ENCODE measurements at places on chromosomes 4 and X.
A peak's percentile ranks its signal among the peaks of the same experiment; 100 is the strongest.

DNA sequence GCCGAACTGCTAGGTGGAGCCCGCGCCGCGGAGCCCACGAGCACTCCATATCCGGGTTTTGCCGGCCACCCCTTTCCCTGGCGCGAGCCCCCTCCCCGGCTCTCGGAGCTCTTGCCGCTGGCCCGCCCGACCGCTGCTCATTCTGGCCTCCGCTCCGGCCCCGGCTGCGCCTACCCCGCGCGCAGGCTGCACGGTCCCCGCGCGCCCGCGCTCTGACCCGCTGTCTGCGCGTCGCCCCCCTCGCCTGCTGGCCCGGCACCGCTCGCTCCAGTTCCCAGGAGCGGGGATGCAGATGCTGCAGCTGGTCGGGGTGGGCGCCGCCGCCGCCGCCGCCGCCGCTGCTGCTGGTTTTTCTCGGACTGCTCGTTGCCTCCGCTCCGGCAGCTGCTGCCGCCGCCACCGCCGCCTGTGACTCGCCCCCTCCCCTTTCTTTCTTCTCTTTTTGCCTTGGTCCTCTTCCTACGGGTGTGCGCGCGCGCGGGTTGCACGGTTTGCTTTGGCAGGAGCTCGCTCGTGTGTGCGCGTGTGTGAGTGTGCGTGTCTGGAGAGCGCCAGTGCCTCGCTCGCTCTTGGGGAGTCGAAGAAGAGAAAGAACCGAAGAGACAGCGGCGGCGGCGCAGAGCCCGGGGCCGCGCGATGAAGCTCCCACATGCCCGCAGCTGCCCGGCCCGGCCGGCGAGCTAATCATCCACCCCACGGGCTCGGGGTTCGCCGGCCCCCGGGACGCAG is at the start of gene ADGRL3:
Gene ADGRL3, plus strand, starts transcription at position 140 of the 729 bp plus-strand sequence.
- peak; percentile 51 for DNase-seq
- peaks cover 29% of the 10 kb centered on the region for H3K4me1 ChIP-seq
- peak within 1 kb of the TSS; percentile 23 for H3K27ac ChIP-seq
- H3K36me3 ChIP-seq, result no peaks in the 10 kb centered on the region
- H3K4me3 ChIP-seq, result peak within 1 kb of the TSS; percentile 67
- H3K27me3 ChIP-seq, result peaks cover 37% of the 10 kb centered on the region

GRCh38 chrX:1119275-1119674 is 93.2 kb downstream of the CRLF2 start:
- no peak for DNase-seq
- no peak overlapping the region for H3K27ac ChIP-seq
- no peaks in the 10 kb centered on the region for H3K36me3 ChIP-seq
- H3K4me3 ChIP-seq, result no peak overlapping the region

DNA sequence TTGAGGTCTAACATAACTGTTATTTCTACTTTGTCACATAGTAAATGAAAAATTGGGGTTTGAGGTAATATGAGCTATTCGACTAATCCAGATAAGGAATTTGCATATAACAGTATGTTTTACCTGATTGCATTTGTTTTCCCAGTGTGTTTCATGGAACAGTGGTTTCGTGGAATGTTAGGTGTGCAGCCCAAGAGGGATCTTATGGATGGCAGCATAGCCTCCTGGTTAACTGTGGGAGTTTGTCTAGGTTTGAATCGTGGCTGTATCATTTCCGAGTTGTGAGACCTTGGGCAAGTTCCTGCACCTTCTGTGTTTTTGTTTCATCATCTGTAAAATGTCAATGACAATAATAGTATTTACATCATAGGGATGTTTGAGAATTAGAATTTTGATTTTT is 7.9 kb downstream of the BMPR1B start:
- no peak for DNase-seq
- H3K4me3 ChIP-seq, result no peak overlapping the region
- no peak overlapping the region for H3K27ac ChIP-seq
- H3K27me3 ChIP-seq, result no peaks in the 10 kb centered on the region
- no peaks in the 10 kb centered on the region for H3K4me1 ChIP-seq

DNA sequence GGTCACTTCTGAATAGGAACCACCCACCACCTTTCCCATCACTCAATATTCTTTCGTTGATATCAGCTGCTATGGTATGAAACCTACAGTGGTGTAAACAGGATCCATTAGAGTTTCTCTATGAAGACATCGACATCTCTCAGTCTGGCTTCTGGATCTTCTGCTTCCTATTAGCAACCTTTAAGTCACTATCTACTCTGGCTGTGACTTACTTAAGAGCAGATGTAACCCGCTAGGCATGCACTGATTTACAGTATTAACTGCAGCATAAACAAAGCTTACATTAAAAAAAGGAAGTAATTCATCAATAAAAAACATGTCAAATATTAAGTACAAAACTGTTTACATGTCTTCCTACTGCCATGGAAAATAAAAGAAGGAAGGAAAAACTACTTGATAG is 96.4 kb downstream of the ANAPC10 start:
- no peaks in the 10 kb centered on the region for H3K36me3 ChIP-seq
- no peak overlapping the region for H3K4me3 ChIP-seq
- DNase-seq, result no peak
- no peaks in the 10 kb centered on the region for H3K27me3 ChIP-seq
- no peaks in the 10 kb centered on the region for H3K4me1 ChIP-seq
- H3K27ac ChIP-seq, result no peak overlapping the region

GRCh38 chr4:53067125-53067802 is 205.1 kb downstream of the RASL11B start:
- H3K36me3 ChIP-seq, result no peaks in the 10 kb centered on the region
- no peak overlapping the region for H3K27ac ChIP-seq
- no peaks in the 10 kb centered on the region for H3K4me1 ChIP-seq
- H3K4me3 ChIP-seq, result no peak overlapping the region

DNA sequence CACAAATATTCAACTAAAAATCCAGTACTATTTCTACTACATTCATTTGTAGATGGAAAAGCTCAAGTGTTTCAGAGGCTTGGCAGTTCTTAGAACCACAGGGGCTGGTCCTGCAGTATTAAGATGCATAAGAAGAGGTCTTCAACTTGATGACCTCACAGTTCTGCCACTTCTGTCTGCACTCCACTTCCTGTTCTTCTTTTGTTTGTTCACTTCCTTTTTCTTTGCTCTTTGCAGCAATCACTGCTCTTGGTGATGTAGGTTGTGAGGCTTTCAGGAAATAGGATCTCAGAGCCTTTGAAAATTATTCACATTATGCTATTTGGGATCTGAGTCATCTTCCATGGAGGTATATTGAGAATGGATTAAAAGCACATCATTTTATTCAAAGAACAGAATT is 602.0 kb upstream of the CPEB2 start:
- no peak for DNase-seq
- H3K4me1 ChIP-seq, result no peaks in the 10 kb centered on the region
- H3K36me3 ChIP-seq, result no peaks in the 10 kb centered on the region
- H3K27ac ChIP-seq, result no peak overlapping the region
- H3K4me3 ChIP-seq, result no peak overlapping the region

DNA sequence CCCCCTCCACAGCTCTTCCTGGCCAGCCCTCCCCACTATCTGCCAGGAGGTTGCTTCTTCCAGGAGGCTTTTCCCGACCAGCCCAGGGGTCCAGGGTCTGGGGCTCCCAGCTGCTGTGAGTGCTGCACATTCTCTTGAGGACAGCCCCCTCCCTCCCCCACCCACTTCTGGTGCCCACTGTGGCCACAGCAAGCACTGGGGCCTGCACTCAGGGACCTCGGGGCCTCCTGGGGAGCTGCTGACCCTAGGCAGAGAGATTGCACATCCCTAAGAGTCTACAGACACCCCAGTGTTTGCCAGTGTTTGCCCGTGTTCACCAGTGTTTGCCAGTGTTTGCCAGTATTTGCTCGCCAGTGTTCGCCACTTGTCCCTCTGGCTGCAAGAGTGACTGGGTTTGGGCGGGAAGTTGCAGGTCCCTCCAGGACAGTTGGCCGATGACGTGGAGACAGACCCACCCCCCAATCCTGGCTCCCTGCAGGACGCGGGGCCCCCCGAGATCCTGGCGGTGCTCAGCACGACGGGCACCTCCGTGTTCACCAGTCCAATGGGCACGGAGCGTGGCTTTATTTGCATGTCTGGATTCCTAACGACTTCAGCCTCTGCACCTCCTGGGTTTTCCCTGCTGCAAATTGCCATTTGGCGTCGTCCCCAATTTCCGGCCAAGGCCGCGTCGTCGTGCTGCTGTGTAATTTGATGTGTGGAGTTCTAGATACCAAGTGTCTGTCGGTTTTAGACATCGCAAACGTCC is 87.5 kb upstream of the NKX1-1 start:
- H3K36me3 ChIP-seq, result no peaks in the 10 kb centered on the region
- DNase-seq, result peak; percentile 46
- peaks cover 76% of the 10 kb centered on the region for H3K27me3 ChIP-seq
- no peaks in the 10 kb centered on the region for H3K4me1 ChIP-seq

DNA sequence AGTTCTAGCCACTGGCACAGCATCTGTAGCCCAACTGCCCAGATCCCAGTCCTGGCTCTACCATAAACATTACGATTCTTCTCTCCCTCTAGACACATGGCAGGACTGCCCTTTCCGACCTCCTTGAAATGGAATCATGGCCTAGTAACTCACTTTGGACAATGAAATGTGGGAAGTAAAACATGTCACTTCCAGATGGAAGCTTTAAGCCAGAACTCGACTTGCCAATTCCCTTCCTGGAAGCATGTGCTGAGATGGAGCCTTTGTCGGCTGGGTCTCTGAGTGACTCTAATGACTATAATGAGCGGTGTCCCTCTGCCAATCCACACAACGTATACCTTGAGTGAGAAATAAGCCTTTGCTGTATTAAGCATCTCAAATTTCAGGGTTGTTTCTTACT is 34.7 kb downstream of the SH3RF1 start:
- no peaks in the 10 kb centered on the region for H3K27me3 ChIP-seq
- no peaks in the 10 kb centered on the region for H3K36me3 ChIP-seq
- peaks cover 45% of the 10 kb centered on the region for H3K4me1 ChIP-seq
- no peak overlapping the region for H3K4me3 ChIP-seq
- DNase-seq, result no peak

GRCh38 chrX:44997888-44998287 is 124.9 kb downstream of the KDM6A start:
- no peak for DNase-seq
- peaks cover 18% of the 10 kb centered on the region for H3K4me1 ChIP-seq
- H3K27ac ChIP-seq, result no peak overlapping the region
- no peaks in the 10 kb centered on the region for H3K36me3 ChIP-seq

DNA sequence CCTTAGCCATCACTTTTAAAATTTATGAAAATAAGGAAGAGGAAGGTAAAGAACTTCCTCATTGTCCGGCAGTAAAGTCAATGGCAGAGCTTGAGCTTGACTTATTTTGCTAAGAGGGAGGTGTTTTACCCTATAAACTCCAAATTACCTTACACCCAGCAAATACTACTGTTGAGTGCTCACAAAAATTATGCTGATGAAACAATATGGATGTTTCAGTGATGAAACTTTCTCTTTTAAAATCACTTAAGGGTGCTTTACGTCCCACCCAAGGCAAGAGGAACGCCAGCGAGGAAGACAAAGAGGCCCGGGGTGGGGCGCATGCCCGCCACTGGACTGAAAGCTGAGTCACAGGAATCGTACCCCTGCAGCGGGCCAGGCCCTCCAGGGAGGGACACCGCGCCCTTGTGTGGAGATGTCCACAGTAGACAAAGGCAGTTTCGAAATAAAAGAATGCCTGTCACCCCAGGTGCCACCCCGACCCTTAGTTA is 560 bp upstream of the TMSB4X start:
- H3K27ac ChIP-seq, result peak overlapping the region; percentile 98
- peak overlapping the region; percentile 65 for H3K4me3 ChIP-seq
- H3K27me3 ChIP-seq, result no peaks in the 10 kb centered on the region
- DNase-seq, result peak; percentile 87
- peaks cover 11% of the 10 kb centered on the region for H3K4me1 ChIP-seq
- H3K36me3 ChIP-seq, result no peaks in the 10 kb centered on the region

GRCh38 chr4:102311407-102311806 is 33.9 kb downstream of the SLC39A8 start:
- no peak overlapping the region for H3K4me3 ChIP-seq
- H3K4me1 ChIP-seq, result peaks cover 3% of the 10 kb centered on the region
- H3K27ac ChIP-seq, result no peak overlapping the region
- DNase-seq, result no peak
- H3K36me3 ChIP-seq, result no peaks in the 10 kb centered on the region

- DNase-seq, result no peak
- H3K4me1 ChIP-seq, result peaks cover 35% of the 10 kb centered on the region
- peaks cover 3% of the 10 kb centered on the region for H3K27me3 ChIP-seq
- H3K4me3 ChIP-seq, result no peak overlapping the region
- no peaks in the 10 kb centered on the region for H3K36me3 ChIP-seq
- peak overlapping the region; percentile 14 for H3K27ac ChIP-seq
These were observed 512.6 kb upstream of the FAM241A start for GRCh38 chr4:111632641-111633151.

GRCh38 chrX:129123795-129124194 is 399.5 kb downstream of the SMARCA1 start:
- no peak overlapping the region for H3K4me3 ChIP-seq
- no peak overlapping the region for H3K27ac ChIP-seq
- H3K27me3 ChIP-seq, result no peaks in the 10 kb centered on the region

DNA sequence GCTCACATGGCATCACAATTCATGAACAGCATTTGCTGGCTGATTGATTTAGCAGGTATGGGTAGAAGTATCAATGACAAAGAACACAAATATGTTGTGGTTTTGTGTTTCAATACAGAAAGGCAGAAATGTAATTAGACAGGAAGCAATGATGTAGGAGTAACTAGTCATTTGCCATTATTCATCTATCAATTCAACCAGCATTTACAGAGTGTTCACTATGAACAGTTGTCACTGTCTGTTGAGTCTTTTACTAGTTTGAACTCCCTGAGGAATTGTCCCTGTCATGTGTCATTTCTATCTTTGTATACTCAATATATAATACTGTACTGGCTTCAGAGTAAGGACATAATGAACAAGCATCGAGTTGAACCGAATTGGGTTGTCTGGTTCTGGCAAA is 51.5 kb upstream of the ARHGAP24 start:
- H3K27me3 ChIP-seq, result no peaks in the 10 kb centered on the region
- H3K36me3 ChIP-seq, result no peaks in the 10 kb centered on the region
- no peak overlapping the region for H3K27ac ChIP-seq
- H3K4me1 ChIP-seq, result no peaks in the 10 kb centered on the region
- H3K4me3 ChIP-seq, result no peak overlapping the region

DNA sequence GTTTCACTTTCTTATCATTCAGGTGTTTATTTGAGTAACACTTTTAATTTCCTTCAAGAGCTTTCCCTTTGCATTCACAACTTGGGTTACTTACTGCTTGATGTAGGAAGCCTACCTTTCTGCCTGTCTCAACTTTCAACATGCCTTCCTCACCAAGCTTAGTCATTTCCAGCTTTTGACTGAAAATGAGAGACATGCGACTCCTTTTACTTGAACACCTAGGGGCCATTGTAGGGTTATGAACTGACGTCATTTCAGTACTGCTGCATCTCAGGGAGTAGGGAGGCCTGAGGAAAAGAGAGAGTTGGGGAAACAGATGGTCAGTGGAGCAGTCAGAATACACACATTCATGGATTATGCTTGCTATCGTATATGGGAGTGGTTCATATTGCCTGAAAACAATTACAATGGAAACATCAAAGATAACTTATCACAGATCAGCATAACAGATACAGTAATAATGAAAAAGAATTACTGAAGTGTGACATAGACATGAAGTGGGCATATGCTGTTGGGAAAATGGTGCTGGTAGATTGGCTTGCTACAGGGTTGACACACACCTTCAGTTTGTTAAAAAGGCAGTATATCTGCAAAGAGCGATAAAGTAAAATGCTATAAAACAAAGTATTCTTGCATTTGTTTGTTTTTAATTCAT is 25.7 kb downstream of the USP53 start:
- no peak overlapping the region for H3K4me3 ChIP-seq
- H3K36me3 ChIP-seq, result peaks cover 41% of the 10 kb centered on the region
- H3K4me1 ChIP-seq, result peaks cover 10% of the 10 kb centered on the region
- no peak for DNase-seq
- no peak overlapping the region for H3K27ac ChIP-seq

- H3K27ac ChIP-seq, result no peak overlapping the region
- peaks cover 34% of the 10 kb centered on the region for H3K4me1 ChIP-seq
- H3K36me3 ChIP-seq, result no peaks in the 10 kb centered on the region
- H3K4me3 ChIP-seq, result no peak overlapping the region
- H3K27me3 ChIP-seq, result no peaks in the 10 kb centered on the region
These were observed 65.4 kb downstream of the APBB2 start for GRCh38 chr4:41148931-41149330.
